Panc1 (cell line): ENCODE measurements at places on chromosomes 3 and 15.
A peak's percentile ranks its signal among the peaks of the same experiment; 100 is the strongest.

- DNase-seq, result no peak
These were observed 177.8 kb upstream of the PROK2 start for GRCh38 chr3:71962561-71963240.

DNA sequence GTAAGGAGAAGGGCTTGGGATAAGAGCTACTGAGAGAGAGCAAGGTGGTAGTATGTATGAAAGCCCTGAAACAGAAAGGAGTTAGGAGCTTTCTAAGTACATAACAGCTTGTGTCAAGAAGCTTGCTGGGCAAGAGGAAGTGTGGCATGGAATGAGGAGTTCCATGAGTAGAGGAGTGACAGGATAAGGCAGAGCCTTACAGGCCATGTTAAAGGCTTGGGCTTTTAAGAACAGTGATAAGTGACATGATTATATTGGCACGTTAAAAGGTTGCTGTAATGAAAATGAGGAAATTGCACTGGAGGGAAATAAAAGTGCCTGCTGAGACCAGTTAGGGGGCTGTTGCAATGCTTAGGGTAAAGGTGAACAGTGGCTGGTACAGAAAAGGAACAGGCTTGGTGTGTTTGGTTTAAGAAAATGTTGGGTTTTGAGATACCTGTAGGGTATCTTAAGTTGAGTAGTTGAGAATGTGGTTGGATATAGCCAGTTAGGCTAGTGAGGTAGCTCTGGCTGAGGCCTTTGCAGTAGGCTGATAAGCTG is 49.0 kb downstream of the MEF2A start:
- no peak for DNase-seq

- peak; percentile 45 for DNase-seq
These were observed 67.8 kb downstream of the FMN1 start for GRCh38 chr15:33126559-33127290.

GRCh38 chr3:160982491-160982890 is 122.7 kb downstream of the B3GALNT1 start:
- no peak for DNase-seq

DNA sequence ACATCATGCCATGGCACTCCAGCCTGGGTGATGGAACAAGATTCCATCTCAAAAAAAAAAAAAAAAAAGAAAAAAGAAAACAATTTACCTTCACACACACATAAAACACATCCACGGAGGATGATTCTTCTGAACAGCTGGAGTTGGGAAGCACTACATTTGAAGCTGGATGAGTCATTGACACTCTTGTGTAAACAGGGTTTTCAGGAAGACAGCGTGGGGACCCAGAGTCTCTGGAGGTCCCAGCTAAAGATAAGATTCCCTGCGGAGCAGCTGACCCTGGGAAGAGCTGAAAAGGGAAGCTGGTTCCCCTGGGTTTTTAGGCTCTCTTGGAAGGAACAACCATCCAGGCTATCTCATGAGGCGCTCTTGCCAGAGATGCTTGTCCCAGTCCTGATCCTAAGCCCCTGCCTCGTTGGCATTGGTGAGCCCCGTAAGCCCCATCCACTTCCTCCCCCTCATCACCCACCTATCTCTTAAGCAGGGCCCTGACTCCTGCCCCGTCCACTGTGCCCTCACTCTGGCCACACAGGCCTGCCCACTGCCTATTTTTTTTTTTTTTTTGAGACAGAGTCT is 32.0 kb upstream of the FURIN start:
- no peak for DNase-seq

DNA sequence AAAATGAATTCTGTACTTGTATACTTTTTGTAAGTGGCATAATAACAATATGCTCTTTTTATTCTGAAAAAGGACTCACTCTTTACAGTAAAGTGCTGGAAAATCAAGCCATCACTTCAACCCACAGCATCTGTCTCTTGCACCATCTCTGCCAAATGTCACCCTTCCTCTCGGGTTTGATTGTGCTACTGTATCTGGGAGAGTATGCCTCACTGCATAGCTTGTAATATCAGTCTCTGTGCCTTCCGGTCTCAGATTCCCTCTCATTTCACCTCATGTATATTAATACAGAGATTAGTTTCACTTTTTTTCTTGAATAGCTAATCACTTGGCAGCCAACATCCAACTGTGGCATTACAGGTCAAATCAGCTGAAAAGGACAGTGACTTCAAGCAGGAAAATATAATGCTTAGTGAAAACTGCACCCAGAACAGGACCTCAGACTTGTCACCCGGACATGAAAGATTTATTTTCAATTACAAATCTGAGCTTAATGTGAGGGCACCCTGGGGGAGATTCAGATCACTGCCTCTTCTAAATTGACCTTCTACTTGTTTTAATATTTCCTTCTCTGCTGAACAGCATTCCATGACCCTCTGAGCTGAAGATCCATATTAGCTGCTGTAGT is 605.8 kb upstream of the NAALADL2 start:
- no peak for DNase-seq

DNA sequence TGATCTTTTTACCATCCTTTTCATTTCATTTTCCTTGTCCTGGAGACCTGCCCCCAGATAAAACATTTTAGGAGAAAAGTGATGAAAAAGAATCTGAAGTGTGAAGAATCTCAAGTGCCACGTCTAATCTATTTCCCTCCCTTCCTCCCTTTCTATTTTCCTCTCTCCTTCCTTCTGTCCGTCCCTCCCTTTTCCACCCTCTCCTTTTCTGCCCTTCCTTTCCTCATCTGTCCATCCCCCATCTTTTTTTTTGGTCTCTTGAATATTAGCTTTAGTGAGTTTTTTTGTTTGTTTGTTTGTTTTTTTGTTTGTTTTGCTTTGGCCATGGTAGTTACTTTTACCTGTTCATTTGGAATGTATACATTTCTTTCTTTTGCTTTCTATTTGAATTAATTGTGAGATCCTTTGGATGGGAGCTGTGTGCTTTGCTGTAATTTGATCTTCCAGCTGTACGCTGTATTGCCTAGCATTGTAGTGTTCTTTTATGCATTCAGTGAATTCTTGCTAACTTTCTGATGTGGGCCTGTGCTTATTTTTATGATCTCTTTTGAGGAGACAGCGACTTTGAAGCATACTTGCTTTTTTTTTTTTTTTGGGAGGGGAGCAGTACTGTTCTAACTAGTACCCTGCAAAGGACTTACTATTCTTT is 19.2 kb downstream of the CDIN1 start:
- DNase-seq, result no peak

DNA sequence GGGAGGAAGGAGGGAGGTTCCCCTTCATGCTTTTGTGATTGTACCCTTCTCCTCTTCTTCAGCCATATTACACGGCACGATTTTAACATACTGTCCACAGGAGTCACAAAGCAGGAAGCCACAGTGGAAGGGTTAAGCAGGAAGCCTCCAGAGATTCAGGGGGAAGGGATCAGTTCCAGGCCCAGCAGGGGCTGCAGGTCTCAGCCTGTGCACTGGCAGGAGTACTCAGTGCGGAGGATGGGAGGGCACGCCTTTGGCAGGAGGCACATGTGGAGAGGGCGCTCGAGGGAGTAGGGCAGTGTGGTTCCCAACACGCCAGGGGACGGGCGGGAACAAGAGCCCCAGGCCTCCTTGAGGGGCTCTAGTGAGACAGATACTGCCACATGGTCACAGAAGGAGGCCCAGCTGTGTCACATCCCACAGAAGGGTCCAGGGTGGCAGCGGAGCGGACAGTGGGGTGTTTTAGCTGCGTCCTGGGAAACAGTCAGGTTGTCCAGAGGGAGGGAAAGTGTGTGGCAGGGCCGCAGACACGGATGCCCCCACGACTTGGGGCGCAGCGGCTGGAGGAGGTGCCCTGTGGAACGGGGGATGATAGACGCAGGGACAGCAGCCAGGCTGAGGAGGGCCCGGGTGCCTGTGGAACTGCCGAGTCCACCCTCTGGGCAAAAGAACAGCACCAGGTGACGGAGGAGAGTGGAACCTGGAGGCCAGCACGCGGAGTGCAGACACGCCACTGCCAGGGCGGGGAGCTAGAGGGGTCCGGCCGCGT is 77.5 kb downstream of the CHSY1 start:
- no peak for DNase-seq

GRCh38 chr15:72515591-72516389 is 41.7 kb downstream of the ARIH1 start:
- DNase-seq, result no peak

DNA sequence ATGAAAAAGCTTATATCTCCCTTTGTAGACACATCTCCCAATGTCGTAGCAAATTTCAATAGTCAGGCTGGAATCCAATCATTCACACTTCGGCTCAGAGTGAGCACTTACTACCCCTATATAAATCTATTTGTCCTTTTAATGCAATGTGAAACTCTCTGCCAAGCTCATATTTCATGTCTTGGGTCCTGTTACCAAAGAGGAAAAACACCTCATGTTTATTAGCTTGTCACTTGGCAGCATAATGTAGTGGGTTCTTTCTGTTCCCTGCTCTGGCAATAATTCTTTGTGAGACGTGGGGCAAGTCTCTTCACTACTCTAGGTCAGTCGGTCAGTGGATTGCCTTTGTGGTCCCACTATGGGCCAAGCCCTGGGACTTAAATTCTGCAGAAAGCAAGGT is 107.1 kb downstream of the SRGAP3 start:
- DNase-seq, result no peak

DNA sequence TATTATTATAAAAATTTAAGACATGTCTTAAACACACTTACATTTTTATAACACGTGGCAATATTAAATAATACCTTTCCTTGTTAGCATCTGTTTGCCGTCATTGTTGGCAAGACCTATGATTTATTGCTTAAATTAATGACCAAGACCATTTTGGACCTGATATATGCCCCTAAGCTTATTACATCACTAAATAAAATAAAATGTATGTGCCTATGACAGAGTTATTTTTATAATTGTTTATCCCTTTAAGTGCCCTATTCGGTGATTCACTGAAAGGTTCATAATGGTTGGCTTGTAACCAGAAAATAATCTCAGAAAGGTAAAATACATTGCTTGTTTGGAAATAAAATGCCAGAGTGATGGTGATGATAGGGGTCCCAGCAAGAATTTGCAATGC is 17.5 kb downstream of the CDIN1 start:
- DNase-seq, result no peak

GRCh38 chr3:56835650-56836227 is 34.0 kb upstream of the ARHGEF3 start:
- no peak for DNase-seq
